Globus pallidus (tissue), 1 donor: ENCODE measurements at places on chromosomes 3 and 15.
A peak's percentile ranks its signal among the peaks of the same experiment; 100 is the strongest.

GRCh38 chr3:15330031-15330596 lies 2.3 kb downstream of the SH3BP5 start:
- DNase-seq, result no peak

- peak; percentile 18 for DNase-seq
Measured at GRCh38 chr3:126540342-126540849, 16.4 kb downstream of the CHST13 start.

GRCh38 chr3:11407644-11408043 lies 135.4 kb downstream of the ATG7 start:
- DNase-seq, result no peak

- no peak for DNase-seq
Measured at GRCh38 chr3:184591789-184592188, 30.2 kb downstream of the EPHB3 start.

- DNase-seq, result no peak
Measured at GRCh38 chr15:98666441-98666840, 18.1 kb downstream of the IGF1R start.

GRCh38 chr15:80595396-80595795 lies 99.7 kb upstream of the ABHD17C start:
- DNase-seq, result no peak

DNA sequence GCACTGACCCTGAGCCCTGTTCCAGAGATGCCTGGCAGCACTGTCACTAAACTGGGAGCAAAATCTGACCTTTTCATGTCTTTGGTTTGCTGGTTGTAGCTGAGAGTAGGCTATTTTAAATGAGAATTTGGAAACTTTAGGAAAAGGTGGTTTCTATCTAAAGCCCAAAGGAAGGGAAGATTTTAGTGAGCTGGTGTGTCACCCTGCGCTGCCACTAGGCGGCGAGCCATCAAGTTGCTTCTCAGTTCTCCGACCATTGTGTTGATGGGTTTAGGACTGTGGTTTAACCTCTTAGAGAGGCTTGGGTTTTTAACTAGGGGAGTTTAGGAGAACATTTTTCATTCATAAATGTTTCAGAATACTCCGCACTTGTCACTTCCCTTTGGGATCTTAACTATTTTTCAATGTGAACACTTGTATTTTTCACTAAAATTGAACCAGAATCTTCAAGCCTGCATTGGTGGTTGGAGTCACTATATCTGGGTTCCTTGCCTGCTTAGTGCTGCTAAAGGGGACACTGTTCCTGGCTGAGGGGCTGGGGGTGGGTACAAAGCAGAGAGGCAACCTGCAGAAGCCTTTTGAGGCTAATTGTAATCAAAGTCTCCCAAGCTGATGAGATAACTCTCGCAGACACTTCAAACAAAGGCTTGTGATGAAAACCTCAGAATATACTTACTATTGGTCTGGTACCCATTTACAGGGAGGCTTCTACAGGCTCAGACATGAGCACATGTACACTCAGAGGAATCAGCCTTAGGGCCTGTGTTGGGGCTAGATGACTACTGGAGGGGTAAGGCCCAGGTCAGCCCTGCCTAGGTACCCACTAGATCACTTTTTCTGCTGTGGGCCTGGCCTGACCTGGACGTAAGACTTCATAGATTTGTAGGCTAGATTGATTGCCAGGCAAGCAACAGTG lies 16.8 kb downstream of the EXOSC7 start:
- no peak for DNase-seq
